Muscle of leg (tissue), 16 donors: ENCODE measurements at places on chromosomes 5 and 9.

- DNase-seq = no peak
These were observed 26.4 kb upstream of the CTNNA1 start for GRCh38 chr5:138726848-138727247.

GRCh38 chr5:13930541-13931171, 13.8 kb downstream of the DNAH5 start:
- no peak for DNase-seq

- no peak for DNase-seq
These were observed 156.4 kb downstream of the EFNA5 start for GRCh38 chr5:107514305-107514704.

DNA sequence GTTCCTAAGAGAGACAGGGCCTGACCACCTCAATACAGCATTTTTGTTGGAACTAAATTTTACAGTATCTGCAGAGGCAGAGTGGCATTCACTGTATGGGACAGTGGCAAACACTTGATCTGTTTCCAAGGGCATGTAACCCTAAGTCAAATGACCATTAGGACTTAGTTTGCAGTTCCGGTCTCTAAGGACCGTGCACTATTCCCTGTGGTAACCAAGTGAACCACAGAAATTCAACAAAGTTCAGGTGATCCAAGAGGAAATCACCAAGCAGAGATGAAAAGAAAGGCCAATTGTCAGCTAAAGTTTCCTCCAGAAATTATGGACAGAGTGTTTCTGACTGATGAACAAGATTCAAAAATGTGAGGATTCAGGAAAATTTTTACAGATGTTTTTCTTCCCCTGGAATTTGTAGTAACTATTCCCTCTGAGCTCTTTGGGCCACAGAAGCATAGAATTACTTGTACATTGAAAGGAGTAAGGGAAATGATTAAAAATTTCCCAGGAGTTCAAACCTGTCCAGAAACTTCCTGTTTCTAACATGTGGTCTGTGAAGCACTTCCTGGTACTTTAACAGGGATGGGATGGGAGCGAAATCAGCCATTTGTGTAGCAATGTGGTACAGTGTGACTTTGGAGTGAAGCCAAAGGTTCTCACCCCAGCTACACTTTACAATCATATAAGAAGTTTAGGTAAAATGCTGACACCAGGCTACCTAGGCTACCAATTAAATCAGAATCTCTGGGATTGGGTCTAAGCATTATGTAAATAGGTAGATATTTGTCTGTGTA, 266.1 kb upstream of the MAP3K1 start:
- peak; percentile 39 for DNase-seq

GRCh38 chr5:1319436-1320256, 24.8 kb upstream of the TERT start:
- DNase-seq = no peak

DNA sequence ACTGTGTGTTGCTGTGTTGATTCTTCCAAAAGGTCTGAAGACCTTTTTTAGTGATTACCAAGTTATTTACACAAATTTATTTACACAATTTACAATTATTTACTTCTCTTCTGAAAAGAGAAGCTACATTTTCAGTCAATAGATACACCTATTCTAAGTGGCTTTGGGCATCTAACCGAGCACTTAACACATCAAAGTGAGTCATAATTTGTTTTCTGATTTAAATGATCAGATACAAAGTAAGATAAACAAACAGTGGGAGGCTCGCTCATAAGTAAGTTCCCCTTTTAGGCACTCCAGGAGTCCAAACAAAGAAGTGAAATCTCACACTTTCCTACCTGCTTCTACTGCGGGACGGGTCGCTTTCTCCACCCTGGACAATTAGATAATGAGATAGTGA, 90.2 kb downstream of the APBA1 start:
- DNase-seq = no peak

- no peak for DNase-seq
These were observed 61.3 kb downstream of the ENC1 start for GRCh38 chr5:74579215-74579614.

DNA sequence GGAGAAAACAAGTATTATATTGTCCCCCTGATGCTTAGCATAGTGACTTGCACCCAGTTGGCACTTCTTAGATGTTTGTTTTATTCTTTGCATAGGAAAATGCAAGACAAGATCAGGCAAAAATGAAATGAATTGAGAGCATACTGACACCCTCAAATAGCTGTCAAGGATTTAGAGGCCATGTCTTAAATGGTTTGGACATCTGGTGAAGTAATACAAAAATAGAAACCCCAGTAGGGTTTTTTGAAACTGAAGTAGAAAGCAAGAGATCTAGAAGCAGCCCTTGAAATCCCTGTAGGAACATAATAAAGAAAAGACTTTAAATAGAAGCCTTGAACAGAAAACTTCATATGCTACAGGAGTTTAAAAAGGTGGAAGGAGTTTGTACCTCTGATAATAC, 174.3 kb downstream of the ANXA1 start:
- no peak for DNase-seq

GRCh38 chr5:472076-472655, 29.2 kb downstream of the EXOC3 start:
- no peak for DNase-seq

- DNase-seq = no peak
These were observed 233.1 kb upstream of the ANKRD55 start for GRCh38 chr5:56466136-56466816.
